CD4-positive, alpha-beta T cell treated with Interleukin-17A for 1 hour (primary cell): ENCODE measurements at places on chromosomes 12 and 14.

- no peak for DNase-seq
These were observed 234.8 kb downstream of the DUSP6 start for GRCh38 chr12:89117448-89118034.

GRCh38 chr12:106157802-106158201 is 19.0 kb upstream of the NUAK1 start:
- DNase-seq: no peak

DNA sequence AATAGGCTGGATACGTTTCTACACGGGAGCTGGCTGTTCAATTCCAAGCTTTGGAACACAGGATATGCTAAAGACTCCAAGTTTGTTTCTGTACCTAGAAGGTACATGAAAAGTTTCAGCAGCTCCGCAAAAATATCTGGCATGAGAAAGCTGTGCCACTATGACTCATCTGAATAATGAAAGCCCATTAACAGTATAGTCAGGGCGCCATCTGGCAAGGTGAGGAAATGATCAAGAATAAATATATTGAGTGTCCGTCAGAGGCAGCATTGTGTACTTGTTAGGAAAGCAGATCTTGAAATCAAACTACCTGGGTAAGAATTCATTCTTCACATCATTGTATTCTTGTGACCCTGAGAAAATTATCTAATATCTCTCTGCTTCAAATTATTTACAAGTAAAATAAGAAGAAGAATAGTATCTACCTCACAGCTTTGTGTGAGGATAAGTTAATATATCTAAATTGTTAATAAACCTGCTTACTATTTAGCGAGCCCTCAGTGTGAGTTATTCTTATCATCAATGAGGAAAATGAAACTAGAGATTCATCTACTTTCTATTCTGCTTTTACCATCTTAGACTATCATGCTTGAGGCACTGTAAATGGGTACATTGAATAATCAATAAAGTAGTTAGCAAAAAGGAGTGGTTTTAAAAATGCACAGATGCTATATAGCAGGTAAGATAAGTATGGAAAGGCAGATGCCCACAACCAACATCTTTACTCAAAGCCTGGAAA is 53.5 kb downstream of the FSCB start:
- no peak for DNase-seq

DNA sequence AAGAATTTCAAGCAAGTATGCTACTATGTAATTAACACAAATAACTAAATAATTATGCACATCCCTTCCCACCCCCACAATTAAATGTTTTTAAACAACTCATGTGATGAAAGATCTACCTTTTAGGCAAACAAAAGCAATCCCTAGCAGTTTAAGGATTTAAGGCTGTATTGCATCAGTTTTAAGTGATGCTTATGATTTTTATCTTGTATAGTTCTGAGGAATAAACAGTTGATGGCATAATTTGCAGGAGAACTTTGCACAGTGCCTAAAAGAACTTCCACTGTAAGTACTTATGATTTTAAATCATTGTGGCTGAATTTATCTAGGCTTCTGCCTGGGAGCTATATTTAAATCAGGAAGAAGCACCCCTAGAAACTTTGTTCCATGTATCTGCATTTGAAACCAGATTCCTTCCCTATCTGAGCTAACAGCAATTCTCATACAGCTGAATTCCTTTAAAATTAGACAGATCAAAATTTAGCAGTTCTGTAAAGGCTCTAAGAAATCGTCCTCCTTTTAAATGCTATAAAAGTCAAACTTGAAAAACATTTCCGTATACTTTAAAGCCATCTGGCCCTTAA is 388.6 kb downstream of the BCAT1 start:
- DNase-seq: no peak

DNA sequence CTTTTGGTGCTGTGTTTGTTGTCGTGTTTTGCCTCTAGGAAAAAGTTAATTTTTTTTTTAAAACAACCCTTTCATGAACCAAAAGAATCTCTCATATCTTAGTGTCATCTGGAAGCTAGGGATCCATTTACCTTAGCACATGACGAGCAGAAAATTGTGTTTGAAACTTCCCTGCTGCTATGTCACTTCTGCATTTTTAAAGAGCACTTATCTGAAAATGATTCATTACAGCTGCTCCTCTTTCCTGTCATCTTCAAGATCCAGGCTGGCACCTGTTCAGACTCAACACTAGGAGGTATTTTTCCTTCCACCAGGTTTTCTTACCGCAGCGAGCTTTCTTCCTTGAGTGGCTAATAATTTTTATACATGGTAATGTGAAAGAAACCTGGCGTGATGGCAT is 67.0 kb downstream of the EML1 start:
- no peak for DNase-seq

DNA sequence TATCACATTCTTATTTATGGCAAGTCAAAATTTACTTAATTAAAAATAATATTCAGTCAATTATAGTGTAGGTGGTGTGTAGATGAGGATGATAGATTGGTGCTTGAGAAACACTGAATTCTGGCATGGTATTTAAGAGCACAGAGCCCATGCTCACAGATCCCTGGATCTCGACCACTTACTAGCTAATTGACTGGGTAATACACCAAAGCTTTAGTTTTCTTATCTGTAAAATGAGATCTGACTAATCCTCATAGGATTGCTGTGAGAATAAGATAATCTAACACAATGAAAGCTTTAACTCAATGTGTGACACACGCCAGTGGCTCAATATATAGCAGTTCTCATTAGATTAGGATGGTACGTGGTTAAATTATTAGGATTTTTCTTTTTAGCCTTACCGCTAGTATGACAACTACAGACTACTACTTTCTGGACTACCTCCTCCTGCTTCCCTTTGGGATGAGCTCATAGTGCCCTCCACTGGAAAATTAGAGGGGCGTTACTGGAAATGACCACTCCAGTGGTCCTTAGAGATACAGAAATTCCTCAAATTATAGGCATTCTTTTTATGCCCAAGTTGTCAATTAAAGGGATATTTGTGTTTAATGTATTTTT is 482.8 kb upstream of the TBX3 start:
- no peak for DNase-seq

DNA sequence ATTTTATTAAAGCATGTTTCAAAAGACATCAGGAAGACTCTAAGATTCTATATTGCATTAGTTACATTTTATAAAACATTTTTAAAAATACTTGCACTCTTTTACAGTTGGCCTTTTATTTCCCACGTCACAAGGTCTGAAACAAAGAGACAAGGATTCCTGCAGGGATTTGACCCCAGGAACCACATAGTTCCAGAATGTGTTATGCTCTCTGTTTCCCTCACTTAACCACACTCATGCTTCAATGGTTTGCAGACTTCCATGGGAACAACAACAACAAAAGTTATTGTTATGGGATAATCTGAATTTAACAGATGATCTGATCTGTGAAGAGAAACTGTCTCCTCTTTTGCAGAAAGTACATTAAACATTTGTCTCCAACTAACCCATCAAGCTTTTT is 104.3 kb upstream of the PPFIA2 start:
- DNase-seq: no peak

DNA sequence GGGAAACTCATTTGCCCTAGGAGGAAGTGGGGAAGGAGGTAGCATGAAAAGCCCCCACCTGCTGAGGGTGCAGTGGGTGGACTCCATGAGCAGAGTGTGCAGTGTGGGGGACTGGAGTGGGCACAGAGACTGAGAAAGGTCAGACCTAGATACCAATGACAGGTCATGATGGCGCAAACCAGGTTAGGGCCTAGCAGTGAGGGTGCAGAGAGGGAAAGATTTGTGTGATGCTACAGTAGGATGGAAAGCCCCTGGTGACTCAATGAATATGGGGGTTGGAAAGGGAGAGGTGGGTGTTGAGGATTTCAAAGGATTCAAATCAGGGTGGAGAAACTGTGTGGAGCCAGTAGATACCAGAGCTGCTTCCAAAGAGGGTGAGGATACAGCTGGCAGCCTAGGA is 319.2 kb downstream of the DPF3 start:
- no peak for DNase-seq

GRCh38 chr12:130220706-130221100 is 58.4 kb downstream of the FZD10 start:
- no peak for DNase-seq

- no peak for DNase-seq
These were observed 416.2 kb upstream of the CCDC196 start for GRCh38 chr14:66069830-66070541.

DNA sequence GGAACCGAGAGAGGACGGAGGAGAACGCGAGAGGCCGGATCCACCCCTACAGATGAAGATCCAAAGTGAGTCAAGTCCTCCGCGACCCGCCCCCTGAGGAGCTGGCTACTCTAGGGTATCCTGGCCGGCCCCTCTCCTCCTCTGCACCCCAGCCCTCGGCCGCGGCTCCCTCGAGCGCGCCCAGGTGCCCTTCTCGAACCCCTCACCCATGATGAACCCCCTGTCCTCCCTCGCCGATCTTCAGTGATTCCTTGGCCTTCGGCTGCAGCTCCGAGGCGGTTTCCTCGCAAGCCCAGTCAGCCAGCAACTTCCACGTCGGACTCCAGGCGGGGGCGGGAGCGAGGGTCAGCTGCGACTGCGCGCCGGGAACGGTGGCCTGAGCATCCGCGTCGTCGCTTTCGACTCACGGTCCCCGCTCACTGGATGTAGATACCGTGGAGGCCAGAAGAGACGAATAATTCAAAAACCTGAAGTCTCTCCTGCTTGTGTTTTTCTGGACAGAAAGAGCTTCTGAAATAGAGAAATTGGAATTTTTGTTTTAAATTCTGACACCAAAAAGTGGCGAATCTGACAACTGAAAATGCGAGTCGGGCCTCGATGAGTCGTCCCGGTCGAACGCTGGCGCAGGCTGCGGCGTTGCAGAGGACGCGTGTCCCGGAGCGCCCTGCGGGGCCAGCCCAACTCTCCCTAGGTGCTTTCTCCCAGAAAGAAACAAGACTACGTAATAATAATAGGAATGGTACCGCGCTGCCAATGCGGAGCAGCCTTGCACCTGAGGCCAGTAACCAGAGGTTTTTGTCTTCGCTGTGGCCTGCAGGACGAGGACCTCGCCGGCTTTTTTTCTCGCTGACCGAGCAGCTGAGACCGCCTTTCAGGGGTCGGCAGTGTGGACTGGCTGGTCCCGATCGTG is at the start of gene ARL1:
Gene ARL1, minus strand, starts transcription at position 337 of the 910 bp plus-strand sequence. Its CDS starts 127 bp downstream, at position 210.
- DNase-seq: peak; percentile 80

DNA sequence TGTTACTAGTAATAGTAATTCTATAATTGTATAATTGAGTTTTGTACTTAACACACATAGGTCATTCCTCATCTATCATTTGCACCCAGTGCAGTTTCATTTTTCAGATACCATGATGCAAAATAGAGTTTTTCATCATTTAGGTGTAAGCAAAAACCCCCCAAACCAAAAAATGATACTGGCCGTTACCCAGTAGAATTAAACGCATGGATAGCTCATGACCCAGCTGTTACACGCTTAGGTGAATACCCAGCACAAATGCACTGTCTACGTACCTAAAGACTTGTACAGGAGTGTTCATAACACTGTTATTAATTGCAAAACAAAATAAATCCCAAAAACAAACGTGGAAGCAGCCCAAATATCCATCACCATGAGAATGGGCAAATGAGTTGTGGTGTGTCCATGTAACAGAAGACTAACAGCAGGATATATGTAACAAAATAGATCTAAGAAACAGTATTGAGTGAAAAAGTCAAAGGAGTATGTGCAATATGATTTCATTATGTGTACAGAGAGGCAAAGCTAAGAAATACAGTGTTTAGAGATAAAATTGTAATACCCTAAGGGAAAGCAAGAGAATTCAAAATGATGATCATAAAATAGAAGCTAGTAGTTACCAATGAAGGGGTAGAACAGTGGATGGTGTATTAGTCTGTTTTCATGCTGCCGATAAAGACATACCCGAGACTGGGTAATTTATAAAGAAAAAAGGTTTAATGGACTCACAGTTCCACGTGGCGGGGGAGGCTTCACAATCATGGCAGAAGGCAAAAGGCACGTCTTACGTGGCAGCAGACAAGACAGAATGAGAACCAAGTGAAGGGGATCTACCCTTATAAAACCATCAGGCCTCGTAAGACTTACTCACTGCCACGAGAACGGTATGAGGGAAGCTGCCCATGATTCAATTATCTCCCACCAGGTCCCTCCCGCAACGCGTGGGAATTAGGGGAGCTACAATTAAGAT is 49.8 kb downstream of the EID3 start:
- no peak for DNase-seq

DNA sequence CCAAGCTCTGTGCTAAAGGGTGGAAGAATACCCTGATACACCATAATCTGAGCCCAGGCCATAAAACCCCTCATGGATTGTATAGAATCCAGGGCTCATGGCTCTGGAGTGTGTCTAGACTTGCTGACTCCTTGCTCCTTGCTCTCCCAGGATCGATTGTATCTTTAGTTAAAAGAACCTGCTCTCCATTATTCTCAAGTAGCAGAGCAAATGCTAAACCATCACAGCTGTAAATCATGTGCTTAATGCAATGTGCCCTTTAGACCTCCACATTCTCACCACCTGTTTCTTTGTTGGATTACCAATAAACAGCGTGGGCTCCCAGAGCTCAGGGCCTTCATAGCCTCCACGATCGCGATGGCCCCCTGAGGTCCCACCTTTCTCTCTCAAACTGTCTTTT is 411.6 kb upstream of the FBXO33 start:
- DNase-seq: no peak

- DNase-seq: peak; percentile 84
These were observed 15.5 kb downstream of the EMP1 start for GRCh38 chr12:13211859-13212664.

- no peak for DNase-seq
These were observed 15.7 kb upstream of the SLC6A12 start for GRCh38 chr12:229441-230191.

- no peak for DNase-seq
These were observed 130.8 kb upstream of the PLEKHG7 start for GRCh38 chr12:92571844-92572543.
